Fibroblast of skin of abdomen (primary cell): ENCODE measurements at places on chromosomes 2 and 18.

- no peak for DNase-seq
Measured at GRCh38 chr18:7668392-7668791, 101.3 kb downstream of the PTPRM start.

- DNase-seq: no peak
Measured at GRCh38 chr2:224401641-224402342, at the start of gene FAM124B. TSS of gene FAM124B (minus strand) at chr2:224402107. CDS start at chr2:224401768, 339 bp downstream.

- DNase-seq: peak; percentile 18
Measured at GRCh38 chr18:63111671-63112402, 207.7 kb downstream of the BCL2 start.

- no peak for DNase-seq
Measured at GRCh38 chr2:120161190-120161589, 62.0 kb downstream of the TMEM185B start.
